ENCODE measurements at places on chromosomes 1 and 21. TPM values are rescaled to one million over a fixed set of nuclear protein-coding genes. Genes with fewer than 3 reads are reported as not detected.

- DNase-seq, result no peak
These were observed 45.5 kb downstream of the GRIK3 start for GRCh38 chr1:36988741-36989193.

DNA sequence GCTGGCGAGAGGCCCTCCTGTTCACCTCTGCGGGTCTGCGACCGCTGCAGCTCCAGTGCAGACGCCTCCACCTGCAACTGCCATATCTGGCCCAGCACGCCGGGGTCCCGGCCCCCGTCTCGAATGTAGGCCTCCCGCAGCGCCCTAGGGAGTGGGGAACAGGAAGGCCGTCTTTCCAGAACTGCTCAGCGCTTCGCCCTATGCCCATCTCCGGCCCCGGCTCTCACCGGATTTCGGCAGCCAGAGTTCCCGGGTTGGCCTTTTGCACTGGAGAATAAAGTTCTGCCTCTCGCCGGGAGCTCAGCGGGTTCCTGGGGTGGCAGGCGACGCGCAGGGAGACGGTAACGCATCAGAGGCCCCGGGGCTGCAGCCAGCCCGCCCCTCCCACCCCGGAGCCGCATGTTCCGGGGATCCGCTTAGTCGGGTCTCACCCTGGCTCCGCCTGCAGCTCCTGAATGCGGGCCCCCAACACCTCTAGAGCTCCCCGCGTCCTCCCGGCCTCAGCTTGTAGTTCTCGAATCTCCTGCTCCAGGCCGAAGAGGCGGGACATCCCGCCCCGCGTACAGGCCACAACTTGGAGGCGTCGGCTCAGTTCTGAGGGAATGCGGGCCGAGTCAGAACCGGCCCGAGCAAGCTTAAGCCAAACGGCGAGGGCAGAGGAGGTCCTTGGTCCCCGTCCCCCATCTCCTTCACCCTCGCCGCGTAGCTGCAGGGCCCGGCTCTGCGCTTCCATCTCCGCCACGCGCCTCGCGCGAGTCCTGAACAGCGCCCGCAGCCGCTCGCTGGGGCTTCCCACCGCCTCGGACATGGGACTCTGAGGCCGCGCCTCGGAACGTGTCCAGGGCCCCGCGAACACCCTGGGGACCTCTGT lies 1.1 kb downstream of the CCDC17 start:
- DNase-seq, result no peak

DNA sequence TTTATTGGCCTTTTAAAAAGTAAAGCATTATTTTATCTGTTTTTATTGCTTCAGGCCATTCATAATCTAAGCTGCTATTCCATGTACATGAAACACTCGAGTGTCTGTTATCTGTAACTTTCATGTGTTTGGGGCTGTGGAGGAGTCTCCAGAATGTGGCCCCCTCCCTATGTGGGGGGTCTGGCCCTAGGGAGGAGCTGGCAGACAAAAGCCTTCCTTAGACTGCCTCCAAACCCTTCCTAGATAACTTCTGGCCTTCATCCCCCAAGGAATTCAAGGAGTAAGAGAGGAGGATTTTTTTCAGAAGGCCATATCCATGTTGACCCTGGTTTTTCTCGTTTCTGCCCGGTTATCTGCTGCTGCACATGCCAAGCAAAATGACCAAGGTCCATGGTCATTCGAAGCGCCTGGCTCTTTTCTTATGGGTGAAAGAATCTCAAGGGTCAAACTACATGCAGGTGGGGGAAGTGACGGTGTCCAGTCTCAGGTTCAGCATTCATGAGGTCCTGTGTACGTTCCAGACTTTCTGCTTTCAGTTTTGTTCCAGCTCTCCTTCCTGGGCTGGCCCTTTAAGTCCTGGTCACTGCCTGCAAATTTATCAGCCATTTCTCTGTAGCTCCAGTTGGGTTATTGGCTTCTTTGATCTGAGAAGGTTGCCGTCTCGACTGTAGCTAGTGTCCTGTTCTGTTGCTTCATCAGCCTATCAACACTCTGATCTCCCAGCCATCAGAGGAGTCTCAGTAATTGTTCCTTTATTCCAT lies 8.3 kb downstream of the TENT5C start:
- DNase-seq, result no peak

DNA sequence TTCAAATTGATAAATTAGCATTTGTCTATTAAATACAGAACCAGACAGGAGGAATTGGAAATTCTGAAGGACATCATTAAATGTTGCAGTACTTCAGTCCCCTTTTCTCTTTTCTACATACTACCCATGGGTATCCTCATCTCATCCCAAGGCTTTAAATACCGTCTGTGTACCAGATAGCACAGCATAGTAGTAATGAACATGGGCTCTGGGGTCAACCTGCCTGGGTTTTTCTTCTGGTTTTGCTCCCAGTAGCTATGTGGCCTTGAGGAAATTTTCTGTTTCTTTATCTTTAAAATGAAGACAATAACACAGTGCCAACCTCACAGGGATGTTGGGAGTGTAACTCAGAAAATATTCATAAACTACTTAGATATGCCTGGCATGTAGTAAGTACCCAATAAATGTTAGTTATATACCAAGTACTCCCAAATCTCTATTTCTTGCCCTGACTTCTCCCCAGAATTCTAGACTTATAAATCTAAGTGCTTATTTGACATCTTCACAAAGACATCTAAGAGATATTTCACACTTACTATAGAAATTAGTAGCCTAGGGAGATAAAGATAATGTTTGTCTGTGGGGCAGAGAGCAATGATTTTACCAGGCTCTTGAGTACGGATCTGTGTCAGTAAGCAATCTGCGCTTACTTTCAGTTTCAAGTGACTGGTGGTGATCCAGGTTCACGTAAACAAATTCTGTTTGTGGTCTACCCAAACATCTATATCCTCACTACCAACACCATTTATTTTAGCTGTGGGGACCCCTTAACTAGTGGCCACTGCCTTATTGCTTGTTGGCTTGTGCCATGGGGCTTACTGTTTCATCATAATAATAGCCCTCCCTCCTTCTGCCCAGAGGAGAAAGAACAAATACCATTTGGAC lies 37.3 kb downstream of the VANGL2 start:
- peak; percentile 73 for DNase-seq

UBIAD1 gene
- 28.1 TPM for total RNA-seq

DPH5 gene
- 39.4 TPM for total RNA-seq

- DNase-seq, result no peak
These were observed 31.2 kb upstream of the LRRC3 start for GRCh38 chr21:44423941-44424607.

DNA sequence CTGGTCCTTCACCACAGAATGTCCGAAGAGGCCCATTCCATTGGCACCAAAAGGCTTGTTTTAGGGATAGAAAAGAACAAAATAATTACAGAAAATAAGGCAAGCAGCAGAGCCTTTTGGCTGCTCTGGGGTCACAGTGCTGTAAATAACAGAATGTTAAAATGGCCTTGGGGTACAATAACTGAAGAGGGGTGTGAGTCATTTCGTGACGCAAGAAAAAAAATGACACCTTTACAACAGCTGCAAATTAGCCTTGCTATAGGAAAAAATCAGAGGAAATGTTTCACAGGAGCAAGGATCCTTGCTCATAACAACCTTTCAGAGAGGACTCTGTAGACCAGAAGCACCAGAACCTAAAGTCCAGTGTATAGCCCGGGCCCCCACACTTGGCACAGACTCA lies 483.4 kb downstream of the OMA1 start:
- DNase-seq, result no peak

DNA sequence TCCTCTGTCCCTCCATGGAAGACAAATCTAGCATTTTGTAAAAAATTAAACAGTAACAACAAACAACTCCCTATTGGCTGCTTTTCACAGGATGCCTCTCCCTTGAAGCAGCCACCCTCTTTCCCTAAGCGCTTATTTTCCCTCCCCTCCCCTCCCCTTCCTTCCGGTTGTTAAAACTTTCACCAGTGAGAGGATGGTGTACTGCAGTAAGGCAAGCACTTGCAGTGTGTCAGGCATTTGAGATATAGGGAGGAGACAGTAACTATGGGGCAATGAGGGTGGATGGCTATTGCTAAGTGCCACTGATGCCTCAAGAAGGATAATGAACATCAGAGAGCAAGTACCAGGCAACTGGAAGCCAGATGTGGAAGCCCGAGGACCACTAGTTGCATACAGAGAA lies 19.1 kb upstream of the KIAA1614 start:
- DNase-seq, result no peak

GRCh38 chr21:34579411-34579810 lies 35.5 kb downstream of the RCAN1 start:
- DNase-seq, result no peak

DNA sequence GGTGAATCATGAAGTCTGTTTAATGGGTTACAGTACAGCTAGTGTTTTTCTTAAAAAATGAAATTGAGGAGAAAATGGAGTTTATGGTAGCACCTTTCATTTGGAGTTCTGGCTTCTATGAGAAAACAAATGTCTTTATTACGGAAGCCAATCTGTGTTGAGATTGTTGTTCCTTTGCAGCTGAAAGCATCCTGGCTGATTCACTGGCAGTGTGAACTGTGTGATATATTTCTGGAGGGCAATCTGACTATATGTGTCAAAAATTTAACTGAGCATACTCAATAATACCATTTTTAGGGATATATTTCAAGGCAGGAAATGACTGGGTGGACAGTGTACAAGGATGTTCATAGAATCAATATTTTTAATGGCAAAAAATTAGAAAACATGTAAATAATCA lies 46.6 kb upstream of the LYST start:
- DNase-seq, result no peak

GRCh38 chr1:157131281-157131680 lies 6.9 kb downstream of the ETV3 start:
- no peak for DNase-seq

Measured in B cell (primary cell).